Right renal pelvis (tissue), 4 donors: ENCODE measurements at places on chromosomes 11 and 22. TPM values are rescaled to one million over a fixed set of nuclear protein-coding genes. Genes with fewer than 3 reads are reported as not detected.

Gene GGTLC2
- polyA plus RNA-seq, result not detected

Gene RASGRP2
- polyA plus RNA-seq, result 3.3 TPM

Gene OR4X2
- polyA plus RNA-seq, result not detected

Gene MS4A4E
- polyA plus RNA-seq, result 0.82 TPM

Gene EHF
- polyA plus RNA-seq, result 18.0 TPM

Gene APOL3
- polyA plus RNA-seq, result 14.7 TPM

Gene GAL
- polyA plus RNA-seq, result 0.42 TPM

Gene SCARF2
- 18.6 TPM for polyA plus RNA-seq

Gene SHANK3
- polyA plus RNA-seq, result 17.9 TPM

GRCh38 chr11:76856571-76856970, 4.1 kb upstream of the ACER3 start:
- no peak for DNase-seq

GRCh38 chr11:118629761-118630661, 22.6 kb downstream of the PHLDB1 start:
- no peak for DNase-seq

DNA sequence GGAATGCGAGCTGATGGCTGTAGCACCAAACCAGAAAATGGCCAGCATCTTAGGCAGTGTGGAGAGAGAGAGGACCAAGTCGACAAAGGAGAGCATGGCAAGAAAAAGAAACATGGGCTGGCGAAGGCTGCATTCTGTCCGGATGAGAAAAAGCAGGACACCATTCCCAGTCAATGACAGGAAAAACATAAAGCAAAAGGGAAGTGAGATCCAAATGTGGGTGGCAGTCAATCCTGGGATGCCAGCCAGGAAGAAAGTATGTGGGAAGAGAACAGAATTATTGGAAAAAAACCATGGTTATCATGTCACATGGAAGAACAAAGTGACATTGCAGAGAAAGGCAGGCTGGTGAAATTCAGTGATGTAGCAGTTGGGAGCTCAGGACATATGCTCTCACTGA, 36.9 kb upstream of the OR56A1 start:
- no peak for DNase-seq

DNA sequence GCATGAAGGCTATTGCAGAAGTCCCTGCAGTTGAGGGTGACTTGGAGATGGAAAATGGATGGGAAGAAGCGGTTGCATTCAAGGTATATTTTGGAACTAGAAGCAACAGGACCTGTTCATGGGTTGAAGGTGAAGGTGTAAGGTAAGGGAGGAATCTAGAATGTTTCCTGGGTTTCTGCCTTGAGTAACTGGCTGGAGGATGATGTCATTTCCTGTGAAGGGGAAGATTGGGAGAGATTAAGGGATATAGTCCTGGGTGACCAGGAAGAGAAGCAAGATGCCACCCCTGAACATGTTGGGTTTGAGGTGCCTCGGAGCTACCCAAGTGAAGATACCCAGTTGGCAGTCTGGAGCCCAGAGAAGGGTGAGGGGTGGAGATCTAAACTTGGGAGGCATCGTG, 12.1 kb upstream of the MOGAT2 start:
- DNase-seq, result no peak

- no peak for DNase-seq
These were observed 56.3 kb upstream of the SOX6 start for GRCh38 chr11:16412525-16413172.

- DNase-seq, result no peak
These were observed 12.4 kb downstream of the PICK1 start for GRCh38 chr22:38069372-38070249.

DNA sequence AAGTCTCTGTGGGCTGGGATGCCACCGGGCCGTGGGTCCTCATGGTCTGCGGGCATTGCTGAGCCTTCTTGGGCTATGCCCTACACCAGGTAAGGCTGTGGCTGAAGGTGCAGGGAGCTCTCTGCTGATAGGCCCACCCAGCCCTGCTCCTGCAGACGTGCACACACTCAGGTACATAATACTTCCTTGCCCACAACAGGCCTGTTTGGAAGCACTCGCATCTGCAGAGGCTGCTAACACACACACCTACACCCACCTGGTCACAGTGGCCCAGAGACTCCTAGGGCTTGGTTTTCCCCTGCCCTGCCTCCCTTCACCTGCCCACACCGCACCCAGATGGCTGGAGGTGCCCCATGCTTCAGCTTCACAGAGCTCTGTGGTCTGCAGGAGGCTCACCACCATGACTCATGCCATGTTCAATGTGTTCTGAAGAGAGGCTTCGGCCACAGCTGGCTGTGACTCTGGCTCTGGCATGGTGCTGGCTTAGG, 72.8 kb upstream of the KCNQ1OT1 start:
- DNase-seq, result no peak

- no peak for DNase-seq
These were observed 718 bp downstream of the CHKA start for GRCh38 chr11:68120273-68121066.

DNA sequence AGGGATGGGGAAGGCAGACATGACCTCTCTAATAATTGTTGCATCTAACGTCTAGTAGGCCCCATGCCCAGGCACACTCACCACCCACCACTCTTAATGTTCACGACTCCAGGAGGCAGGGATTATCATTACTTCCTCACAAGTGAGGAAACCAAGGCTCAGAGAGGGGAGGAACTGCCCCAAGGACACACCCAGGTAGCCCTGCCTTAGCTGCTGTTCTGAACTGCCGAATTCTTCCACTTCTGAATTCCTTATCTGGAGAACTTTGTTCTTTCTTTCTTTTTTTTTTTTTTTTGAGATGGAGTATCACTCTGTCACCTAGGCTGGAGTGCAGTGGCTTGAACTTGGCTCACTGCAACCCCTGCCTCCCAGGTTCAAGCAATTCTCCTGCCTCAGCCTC, 16.7 kb downstream of the SLCO2B1 start:
- no peak for DNase-seq

DNA sequence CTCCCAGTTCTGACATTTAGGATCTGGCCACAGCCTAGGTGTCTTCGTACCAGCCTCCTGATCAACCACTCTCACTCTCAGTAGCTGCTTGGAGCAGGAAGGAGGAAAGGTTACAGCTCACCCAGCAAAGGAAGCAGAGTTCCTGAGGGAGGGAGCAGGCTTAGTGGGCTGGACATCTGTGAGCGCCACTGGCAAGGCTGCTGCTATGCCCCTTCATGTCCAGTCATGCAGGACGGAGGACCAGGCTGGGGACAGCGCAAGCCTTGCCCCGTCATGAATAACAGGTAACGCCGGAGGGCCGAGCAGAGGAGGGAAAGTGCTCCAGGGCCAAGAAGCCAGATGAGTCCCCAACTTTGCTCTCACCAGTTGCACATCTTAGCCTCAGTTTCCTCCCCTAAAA, 25.8 kb downstream of the TPST2 start:
- DNase-seq, result no peak

DNA sequence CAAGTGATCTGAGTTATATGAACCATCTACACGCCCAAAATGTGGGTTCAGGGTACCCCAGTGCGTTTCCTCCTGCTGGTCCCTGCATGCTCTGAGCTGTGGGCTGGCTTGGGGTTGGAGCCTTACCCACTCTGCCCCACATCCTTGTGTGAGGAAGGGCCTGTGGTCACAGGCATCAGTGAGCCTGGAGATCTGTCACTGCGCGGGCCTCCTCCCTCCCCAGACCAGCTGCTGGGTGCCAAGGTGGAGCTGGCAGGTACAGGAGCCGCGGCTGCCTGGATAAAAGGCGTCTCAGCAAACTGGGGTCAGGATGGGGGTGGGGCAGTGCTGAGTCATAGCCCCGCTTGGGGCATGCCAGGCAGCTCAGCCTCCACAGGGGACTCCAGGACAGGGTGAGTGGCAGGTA, 17.9 kb downstream of the GNAZ start:
- no peak for DNase-seq

GRCh38 chr11:95256321-95256779, 25.3 kb upstream of the SESN3 start:
- no peak for DNase-seq

GRCh38 chr11:114685097-114685496, 6.8 kb downstream of the NXPE2 start:
- DNase-seq, result no peak

- no peak for DNase-seq
These were observed 642.7 kb upstream of the TENM4 start for GRCh38 chr11:80083531-80083951.

DNA sequence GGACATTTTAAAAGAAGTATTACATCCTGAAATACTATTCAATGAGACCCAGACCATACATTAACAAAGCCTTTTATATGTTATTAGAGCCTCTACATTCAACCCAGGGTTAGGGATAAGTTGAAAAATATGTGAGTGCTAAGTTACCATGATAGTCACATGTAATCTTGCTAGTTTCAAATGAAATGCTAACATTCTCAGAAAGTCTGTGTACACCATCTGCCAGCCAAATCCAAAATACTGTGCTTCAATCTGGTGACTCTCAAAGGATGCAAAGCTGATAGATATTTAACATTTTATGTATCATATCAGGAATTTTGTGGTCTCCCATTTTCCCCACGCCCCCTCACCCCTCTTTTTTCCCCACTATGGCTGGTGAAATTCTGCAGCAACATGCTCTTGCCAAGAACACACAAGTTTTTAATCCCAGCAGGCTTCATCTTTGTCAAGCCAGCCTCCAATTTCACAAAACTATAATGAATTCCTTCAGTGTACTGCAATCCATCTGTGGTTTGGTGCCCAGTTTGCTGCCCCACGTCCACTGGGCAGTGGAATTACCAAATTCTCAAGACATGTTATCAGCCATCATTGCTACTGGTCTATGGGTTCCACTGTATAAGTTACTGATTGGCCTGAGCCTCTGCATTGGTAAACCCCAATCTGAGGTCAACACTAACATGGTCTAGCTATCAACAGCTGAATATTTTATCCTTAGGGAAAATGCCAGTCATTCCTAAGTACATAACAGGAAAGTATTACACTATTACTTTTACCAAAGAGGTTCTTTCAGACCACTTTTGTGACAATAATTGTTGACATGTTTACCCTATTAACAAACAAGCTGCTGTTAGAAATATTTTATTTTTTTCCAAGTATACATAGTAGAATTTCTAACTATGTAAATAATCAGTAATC, 1.5 kb upstream of the PICALM start:
- no peak for DNase-seq

GRCh38 chr11:111938687-111939160, 1.6 kb downstream of the DIXDC1 start:
- no peak for DNase-seq

GRCh38 chr11:128498721-128499245, 88.6 kb downstream of the ETS1 start:
- no peak for DNase-seq

DNA sequence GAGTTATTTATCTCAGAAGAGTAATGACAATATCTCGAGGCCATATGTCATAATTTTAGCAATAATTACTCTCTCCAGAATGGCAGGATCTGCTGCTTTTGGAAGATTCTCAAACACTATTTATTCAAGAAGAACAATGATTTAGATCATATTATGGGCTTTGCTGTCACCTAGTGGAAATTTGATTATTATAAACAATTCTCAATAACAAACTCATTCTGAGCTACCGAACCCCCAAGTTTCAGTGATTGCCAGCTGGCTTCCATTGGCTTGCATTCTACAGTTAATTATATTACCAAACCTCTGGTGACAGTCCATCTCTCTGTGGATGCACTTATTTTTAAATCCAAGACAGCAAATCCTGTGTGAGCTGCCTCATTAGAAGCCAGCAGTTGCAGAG, 27.9 kb upstream of the SLC36A4 start:
- no peak for DNase-seq

GRCh38 chr11:125483592-125483991, 12.5 kb downstream of the FEZ1 start:
- no peak for DNase-seq

GRCh38 chr11:6576471-6577373, 26.7 kb downstream of the RRP8 start:
- peak; percentile 19 for DNase-seq

- DNase-seq, result no peak
These were observed 24.8 kb downstream of the PPP6R2 start for GRCh38 chr22:50367778-50368500.

DNA sequence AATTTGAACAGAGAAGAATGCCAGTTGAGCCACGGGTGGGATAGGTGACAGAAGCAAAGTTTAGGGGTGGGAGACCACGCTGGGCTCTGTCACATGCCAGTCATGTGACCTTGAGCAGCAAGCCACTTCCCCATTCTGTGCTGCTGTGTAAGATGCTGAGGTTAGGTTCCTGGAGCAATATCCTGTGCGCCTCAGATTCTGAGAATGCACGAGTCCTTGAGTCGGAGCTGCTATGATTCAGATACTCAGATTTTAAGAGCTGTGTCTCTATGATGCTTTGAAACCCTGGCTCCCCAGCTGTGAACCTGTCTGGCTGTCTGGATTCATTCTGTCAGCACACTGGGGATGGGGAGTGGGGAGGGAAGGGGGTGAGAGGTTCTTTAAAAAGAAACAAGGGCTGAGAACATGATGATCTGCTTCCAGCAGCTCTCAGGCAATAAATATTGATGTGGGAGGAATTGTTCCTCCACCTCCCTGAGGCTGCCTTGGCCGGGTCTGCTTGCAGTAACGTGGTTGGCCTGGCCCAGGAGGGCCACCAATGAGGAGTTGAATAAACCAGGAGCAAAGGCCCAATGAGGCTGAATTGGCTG, 24.0 kb downstream of the SLCO2B1 start:
- DNase-seq, result no peak

DNA sequence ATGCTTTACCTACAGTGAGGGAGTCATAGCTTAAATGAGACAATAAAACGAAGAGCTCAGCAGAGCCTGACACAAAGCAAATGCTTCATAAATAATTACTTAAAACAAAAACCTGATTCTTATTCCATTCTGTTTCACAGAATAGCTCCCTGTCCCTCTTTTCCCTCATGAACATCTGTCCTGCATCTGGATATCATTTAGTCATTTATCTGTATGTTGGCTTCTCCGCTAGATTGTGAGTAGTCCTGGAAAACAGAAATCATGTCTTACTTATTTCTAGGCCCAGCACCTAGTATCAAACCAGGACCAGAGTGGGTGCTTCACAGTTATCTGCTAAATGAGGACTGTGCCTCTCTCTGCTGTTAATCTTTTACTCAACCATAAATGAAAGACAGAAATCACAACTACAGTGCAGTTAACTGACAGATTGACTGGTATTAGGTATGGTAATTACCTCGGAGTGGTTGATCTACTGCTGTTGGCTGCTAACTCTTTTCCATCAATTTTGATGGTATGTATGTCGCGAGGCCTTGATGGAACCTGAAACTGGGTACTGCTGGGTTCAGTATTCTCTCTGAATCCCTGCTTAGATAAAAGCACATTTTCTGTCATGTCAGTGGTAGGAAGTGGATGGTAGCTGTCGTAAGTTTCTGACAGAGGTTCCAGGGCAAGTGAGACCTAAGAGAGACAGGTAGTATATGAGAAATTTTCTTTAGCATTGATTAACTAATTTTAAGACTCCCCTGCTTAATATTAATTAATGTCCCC, 31.5 kb downstream of the C2CD3 start:
- no peak for DNase-seq
